Fibroblast of skin of scalp (primary cell): ENCODE measurements at places on chromosomes 7 and 10.

DNA sequence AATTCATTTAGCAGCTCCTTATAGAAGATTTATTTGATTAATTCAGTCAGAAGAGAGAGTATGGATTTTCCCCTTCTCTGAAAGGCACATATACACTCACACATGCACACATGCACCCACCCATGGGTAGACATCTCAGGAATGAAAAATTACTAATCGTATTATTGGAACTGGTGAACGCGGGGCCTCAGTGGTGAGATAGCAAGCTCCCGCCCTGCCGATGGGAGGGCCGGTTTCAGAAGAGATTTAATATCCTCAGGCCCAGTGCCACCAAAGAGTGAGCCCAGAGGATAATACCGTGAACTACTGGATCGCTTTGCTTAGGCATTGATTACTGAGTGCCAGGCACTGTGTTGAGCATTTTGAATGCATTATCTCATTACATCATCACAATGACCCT lies 38.0 kb upstream of the EMX2 start:
- no peak for DNase-seq

- DNase-seq, result no peak
Measured at GRCh38 chr7:121832347-121832746, 40.6 kb upstream of the PTPRZ1 start.

GRCh38 chr7:157077021-157077420 lies 61.7 kb upstream of the UBE3C start:
- no peak for DNase-seq

- DNase-seq, result no peak
Measured at GRCh38 chr7:122695816-122696215, 3.1 kb downstream of the RNF133 start.

DNA sequence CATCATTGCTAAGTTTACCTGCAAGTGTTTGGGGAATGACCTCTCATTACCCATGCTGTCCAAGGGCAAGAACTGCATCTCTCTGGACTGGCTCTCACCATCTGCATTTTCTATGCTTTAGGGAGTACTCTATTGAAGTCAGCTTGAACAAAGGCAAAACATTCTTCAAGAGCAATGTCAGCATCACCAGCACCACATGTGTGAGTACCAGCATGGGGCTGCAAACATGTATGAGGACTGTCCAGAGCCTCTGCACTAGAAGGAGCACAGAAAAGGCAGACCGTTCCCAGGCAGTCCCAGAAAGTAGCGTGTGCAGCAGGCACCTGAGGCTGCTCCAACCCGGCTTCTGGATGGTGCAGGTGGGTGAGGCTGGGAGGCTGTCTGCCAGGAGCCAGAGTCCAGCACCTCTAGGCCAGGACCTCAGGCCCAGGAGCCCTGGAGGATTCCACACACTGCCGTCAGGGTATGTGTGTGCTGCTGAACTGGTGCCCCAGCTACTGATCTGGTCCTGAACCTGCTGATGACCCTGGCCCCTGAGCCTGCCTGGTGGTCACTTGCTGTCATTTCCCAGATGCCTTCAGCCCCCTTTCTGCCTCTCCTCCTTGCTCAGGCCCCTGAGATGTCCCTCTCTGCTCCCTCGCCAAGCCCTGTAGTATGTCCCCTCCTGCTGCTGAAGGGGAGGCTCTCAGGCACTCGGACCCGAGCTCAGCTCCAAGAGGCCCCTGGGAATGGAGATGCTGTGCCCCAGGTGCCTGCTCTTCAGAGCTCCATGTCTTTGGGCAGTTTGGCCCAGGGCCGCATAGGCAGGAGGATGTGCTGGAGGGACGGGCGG lies 20.7 kb downstream of the ANTXRL start:
- no peak for DNase-seq

DNA sequence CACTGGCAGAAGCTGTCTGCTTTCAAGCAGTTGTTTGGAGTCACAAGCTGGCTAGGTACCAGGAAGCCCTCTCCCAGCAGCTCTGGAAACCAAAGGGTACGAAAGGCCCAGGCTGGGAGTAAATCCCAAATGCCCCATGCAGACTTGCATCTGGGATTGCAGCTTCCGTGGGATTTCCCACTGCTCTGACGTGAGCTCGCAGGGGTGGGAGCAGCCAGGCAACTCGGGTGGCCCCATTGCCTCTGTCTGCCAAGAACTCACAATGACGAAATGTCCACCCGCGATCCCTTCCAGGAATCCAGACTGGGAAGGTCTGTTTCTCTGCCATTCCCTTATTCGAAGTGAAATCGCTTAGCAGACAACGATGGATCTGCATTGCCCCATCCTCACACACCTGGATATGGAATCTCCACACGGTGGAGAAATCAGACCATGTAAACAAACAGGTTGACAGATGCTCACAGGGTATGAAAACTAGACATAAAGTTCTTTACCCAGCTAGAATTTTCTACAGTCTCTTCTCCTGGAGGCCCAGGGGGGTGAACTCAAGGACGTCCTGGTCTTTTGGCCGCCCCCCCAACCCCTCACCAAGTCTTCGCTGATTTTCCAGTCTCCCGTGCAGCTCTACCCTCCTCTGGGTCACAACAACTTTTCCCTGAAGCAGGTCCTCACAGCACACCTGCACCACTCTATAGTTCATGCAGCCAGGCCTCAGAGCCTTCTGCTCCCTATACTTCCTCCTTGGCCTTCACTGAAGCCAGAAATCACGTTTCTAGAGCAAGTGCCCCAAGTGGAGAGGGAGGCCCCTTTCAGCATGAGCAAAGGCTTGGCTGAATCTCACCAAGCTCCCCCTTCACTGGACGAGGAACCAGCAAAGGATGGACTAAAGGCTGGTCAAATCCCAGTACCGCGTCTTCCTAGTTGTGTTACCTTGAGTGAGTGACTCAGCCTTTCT lies 20.0 kb downstream of the SH3PXD2A start:
- peak; percentile 48 for DNase-seq

- no peak for DNase-seq
Measured at GRCh38 chr7:29282819-29283414, 88.3 kb downstream of the CHN2 start.

DNA sequence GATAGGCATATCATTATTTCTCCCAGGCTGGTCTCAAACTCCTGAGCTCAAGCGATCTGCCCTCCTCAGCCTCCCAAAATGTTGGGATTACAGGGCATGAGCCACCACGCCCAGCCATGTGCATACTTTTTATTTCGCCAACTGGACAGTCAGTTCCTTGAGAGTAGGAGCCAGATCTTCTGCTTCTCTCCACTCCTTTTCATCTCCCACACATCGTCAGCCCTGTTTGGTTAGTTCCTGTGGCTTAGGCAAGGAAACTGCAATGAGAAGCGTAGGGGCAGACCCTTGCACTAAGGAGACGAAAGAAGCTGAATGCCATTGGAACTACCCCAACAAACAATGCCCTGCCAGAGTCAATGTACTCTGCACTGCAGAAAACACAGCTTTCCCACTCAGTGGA lies 178.2 kb downstream of the TRIL start:
- DNase-seq, result no peak

GRCh38 chr7:47666164-47666862 lies 84.4 kb upstream of the TNS3 start:
- peak; percentile 59 for DNase-seq

DNA sequence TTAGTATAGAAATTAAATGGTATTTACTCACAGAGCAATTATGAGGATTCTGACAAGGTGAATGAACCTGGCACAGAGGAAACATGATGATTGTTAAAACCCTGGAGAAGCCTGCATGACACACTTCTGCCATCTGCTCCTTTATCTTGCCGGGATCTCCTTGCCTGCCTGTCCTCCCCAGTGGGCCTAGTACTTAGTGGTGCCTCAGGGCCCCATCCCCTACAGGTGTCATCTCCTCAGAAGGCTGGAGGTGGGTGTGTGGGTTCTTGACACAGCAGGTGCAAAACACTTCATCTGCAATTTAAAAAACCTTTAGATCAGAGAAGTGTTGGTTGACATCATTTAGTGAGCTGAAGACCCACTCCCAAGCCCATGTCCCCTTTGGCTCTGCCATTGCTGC lies 261.2 kb downstream of the ADRA2A start:
- no peak for DNase-seq

GRCh38 chr7:120344276-120344675 lies 71.3 kb downstream of the KCND2 start:
- DNase-seq, result peak; percentile 2

GRCh38 chr7:149887311-149887710 lies 13.5 kb downstream of the ATP6V0E2 start:
- no peak for DNase-seq

DNA sequence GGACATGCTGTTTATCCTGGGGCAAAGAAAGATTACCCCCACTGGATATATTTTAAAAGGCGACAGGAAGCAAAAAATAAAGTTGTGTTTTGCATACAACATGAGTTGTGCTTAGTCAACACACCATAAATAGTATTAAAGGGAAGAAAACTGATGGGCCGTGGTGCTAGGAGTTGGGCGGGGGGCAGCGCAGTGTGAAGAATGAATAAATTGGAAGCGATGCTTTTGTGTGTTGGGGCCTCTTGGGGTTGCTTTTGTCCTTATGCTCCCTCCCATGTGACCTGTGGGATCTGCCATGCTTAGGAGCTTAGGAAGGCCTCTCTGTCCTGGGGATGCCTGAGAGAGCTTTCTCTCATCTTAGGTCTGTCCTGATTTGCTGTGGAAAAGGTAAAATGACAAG lies 35.0 kb upstream of the AGR3 start:
- DNase-seq, result no peak

DNA sequence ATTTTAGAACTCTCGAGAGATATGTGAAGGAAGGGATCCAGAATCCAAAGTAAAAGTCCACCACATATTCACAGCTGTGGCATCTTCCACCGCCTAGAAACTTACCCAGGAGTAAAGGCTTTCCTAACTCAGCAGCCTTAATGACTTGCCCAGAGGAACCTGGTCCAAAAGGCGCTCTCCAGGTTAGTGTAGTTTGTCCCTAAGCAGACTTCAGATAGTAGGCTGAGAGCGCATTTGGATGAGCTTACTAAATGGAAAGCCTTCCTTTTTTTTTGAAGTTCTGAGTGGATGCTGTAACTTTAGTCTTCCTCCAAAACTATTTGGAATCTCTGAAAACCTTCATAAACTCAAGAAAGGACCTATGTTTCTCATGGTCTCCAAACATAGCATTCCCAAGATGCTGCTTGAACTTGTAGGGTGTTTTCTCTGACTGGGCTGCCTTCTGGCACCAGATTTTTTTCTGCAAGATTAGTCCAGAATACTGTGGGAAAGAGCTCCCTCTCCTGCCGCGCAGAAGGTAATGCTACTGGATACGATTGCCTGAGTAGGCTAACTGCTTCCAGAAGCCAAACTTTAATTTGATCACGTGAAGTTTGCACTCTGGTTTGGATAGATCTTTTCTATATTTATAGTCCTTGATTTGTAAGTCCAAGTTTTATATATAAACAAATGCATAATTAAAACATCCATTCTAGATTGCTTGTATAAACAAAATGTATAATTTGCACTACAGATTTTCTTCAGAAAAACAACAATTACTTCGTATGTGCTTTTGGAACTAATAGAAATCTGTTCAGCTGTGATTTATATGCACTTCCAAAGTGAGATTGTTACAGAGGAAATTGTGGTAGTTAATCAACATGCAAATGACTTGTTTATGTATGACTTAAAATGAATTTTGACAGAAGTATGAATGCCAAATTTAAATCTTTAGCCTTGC lies 19.6 kb upstream of the GPR37 start:
- peak; percentile 54 for DNase-seq

DNA sequence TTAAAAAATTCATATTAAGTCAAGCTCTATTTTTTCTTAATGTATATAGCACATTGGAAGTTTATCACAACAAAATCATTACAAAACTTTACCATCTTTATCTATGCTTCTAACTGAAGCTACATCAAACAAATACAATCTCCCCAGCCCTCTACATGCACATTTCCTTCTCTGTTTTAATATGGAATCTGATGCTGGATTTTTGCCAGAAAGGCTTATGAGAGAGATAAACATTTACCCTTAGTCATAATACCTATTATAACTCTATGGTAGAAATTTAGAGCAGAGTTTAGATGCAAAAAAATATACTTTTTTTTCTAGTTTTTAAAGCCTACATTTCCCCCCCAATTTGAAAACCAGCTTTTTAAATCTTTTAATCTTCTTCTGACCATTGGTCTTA lies 1198.6 kb downstream of the GATA3 start:
- DNase-seq, result peak; percentile 63

- DNase-seq, result peak; percentile 20
Measured at GRCh38 chr7:80078159-80078731, 56.4 kb upstream of the GNAI1 start.

- DNase-seq, result no peak
Measured at GRCh38 chr10:71562904-71563303, 156.7 kb downstream of the C10orf105 start.

DNA sequence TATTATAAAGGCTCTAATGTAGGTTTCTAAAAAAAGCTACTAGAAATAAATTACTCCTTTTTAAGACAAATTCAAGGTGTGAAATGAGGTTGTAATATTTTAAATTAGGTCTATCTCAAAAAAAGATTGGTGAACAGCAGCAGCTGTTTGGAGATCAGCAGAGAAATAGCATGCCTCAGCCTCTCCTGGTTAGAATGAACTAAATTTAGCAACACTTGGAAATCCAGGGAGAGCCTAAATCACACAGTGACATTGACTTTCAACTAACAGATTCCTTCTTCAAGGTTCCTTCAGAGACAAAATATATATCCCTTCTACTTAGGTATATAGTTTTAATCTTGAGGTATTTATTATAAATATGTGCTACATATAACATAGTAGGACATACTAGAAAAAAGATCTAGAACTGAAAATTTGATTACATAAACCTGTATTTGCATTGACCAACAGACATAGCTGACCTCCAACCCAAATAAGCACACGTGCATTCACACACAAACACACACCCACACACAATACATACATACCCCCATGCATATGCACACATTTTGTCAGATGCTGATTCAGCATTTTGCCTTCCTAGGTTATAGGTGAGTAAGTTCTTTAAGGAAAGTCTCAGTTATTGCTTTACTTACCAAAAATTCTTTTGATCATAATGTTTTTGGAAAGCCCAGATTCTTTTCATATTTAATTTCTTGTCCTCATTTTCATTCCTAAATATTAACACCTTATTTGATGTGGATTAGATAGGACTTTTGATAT lies 47.3 kb downstream of the DGKB start:
- DNase-seq, result no peak

- DNase-seq, result no peak
Measured at GRCh38 chr7:96211954-96212353, 109.9 kb downstream of the SLC25A13 start.

DNA sequence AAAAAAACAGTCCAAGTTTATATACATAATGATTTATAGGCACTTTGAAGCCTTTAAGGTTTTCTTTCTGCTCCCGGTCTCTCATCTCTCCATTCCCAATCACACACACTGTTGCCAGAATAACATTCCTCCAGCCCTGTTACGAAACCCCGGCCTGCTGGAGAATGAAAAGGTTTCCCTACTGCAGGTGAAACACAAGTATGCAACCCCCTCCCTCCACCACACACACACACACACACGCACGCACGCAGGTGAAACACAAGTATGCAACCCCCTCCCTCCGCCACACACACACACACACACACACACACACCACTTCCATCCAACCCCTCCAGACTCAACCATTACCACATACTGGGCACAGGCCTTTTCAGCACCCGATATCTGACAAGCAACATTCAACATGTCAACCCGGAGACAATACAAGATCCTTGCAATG lies 87.5 kb downstream of the PARD3 start:
- no peak for DNase-seq

- DNase-seq, result no peak
Measured at GRCh38 chr10:132705173-132705572, 80.8 kb downstream of the NKX6-2 start.
